Renal cortex interstitium (tissue), 15 donors: ENCODE measurements at places on chromosomes 1 and 21.

- no peak for DNase-seq
Observed at GRCh38 chr1:240314845-240315801, 223.4 kb downstream of the FMN2 start.

GRCh38 chr1:236370420-236370819, 23.7 kb upstream of the EDARADD start:
- DNase-seq: no peak

- no peak for DNase-seq
Observed at GRCh38 chr1:241881440-241881839, 33.4 kb downstream of the EXO1 start.

DNA sequence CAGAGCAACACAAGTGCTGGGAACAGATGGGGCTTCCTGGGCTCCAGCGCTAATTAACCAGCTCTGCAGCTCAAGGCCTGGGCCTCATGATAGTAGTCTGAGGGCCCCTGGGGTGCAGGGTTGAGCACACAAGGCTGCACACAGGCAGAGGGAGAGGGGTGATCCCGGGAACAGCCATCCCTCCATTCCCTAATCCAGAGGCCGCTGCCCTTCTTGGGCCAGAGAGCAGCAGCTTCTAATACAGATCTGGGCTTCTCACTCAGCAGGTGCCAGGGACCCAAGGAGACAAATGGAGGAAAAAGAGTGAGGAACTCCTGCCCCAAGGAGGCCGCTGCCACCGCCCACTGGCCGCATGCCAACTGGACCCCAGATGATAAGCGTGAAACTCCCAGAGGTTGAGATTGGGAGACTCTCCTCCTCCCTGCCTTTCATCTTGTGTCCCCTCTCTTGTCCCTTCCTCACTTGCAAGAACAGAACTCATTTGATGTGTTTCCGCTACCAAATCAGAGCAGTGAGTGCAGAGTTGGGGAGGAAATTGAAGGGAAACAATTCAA, 58.0 kb upstream of the IFNAR2 start:
- no peak for DNase-seq

DNA sequence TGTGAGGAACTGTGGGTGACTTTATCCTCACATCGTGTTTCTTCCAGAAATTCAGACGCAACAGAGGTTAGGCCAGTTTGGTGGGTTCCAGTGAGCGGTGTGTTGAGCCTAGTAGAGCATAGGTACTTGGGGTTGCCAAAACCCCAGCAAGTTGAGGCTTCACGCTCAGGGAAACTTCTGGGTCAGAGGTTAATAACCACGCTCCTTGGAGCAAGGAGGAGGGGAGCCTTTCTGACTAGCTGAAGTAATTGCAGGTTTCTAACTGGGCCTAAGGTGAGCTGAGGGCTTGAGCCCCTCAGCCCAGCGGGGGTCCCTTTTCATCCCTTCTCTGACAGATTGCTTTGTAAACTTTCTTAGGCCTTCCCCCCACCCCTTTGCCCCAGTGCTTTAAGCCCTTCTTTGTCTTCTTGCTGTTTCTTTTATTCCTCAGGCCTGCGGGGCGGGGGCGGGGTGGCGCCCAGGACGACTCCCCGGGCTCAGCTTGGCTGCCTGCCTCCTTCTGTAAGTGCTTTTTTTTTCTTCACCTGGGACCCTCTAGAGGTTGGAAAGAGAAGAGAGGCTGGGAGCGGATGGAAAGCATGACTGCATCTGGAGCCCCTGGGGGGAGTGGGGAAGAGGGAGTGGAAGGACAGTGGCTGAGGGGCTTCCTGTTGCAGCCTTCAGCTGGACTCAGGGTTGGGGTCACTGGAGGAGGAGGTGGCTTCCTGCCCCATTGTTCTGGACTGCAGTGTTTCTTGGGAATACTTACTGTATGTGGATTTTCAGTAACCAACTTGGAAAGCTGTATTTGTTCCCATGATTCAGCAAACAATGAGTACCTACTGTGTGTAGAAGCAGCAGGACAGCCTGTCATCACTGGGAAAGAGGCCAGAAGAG, 1.3 kb upstream of the ZNF436 start:
- DNase-seq: no peak

GRCh38 chr1:63343922-63344321, 21.6 kb downstream of the FOXD3 start:
- no peak for DNase-seq

DNA sequence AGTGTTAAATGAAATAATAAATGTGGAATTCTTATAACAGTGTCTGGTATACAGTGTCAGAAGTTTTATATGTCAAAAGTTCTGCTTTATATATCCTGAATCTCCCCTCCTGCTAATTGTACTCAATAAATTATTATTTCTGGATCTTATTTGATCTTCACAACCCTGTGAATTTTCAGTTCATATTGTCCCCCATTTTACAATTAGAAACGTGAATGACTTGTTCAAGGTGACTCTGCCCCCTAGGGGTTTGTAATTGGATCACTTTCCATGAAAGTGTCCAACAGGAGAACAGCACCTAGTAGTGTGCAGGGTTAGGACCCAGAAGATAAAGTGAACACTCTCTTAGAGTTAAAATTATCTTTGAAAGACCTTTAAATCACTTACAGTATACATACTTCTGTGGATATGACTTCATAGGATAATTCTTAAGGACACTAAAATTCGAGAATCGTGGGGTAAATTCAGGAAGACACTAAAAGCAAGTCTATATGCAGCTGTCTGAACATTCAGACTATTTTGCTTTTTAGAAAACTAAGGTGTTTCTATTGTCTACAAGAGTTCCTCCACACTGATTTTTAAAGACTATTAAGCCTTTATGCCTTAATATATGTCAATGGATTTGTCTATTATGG, 4.5 kb upstream of the DDR2 start:
- DNase-seq: no peak

- DNase-seq: peak; percentile 43
Observed at GRCh38 chr1:208387908-208388811, 144.0 kb upstream of the PLXNA2 start.

GRCh38 chr1:29518183-29518835, 282.0 kb downstream of the PTPRU start:
- DNase-seq: no peak

- no peak for DNase-seq
Observed at GRCh38 chr21:38741092-38741949, 64.4 kb upstream of the ETS2 start.

DNA sequence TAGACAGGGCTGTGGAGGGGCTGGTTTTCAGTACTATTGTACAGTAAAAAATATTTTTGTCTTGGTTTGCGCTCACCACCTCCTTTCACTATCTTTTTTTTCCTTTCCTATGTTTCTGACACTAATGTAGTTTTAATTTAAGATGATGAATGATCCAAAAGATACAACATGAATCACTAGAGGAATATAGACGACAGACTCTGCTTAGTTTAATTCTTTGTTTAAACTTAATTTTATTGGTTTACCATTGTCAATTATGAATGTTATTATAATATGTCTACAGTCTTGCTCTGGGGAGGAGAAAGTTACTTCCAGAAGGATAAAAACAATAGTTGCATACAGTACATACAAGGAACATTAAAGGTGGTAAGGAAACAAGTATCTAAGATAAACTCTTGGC, 682.4 kb upstream of the ADGRL4 start:
- no peak for DNase-seq

DNA sequence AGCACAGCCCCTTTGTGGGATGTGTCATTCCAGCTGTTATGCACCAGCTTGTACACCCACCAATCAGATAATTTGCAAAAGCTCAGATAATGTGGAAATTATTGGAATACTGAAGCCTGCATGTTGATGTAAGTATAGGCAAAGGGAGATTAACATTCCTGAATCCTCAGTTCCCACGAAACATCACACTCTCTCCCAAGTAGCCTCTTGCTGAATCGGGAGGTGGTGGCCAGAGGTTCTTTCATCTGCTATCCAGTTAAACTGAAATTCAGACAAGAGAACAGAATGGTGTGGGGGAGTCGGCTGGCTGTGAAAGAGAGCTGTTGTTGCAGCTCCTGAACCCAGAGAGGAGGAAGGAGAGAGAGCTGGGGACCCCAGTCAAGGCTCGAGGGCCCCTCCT, 170.9 kb downstream of the ZBTB18 start:
- DNase-seq: no peak

DNA sequence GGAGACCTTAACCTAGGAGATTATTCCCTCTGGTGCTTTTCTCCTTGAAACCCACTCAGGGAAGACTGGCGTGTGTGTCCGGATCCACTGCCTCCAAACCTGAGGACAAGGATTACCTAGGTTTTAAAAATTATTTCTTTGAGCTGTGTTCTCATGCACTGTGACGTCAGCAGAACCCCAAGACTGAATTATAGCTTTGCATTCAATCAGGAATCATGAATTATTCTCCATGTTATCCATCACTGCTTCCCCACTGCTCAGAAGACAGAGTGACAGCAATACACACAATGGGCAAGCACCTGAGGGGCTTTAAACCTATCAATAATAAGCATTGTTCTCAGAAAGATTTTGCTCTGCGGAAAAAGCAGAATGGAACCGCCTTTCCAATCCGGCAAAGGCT, 253.2 kb upstream of the FOXD3 start:
- no peak for DNase-seq

- no peak for DNase-seq
Observed at GRCh38 chr1:153291514-153291913, 21.2 kb downstream of the PGLYRP3 start.

GRCh38 chr1:85289207-85289847, 12.9 kb upstream of the BCL10 start:
- no peak for DNase-seq

DNA sequence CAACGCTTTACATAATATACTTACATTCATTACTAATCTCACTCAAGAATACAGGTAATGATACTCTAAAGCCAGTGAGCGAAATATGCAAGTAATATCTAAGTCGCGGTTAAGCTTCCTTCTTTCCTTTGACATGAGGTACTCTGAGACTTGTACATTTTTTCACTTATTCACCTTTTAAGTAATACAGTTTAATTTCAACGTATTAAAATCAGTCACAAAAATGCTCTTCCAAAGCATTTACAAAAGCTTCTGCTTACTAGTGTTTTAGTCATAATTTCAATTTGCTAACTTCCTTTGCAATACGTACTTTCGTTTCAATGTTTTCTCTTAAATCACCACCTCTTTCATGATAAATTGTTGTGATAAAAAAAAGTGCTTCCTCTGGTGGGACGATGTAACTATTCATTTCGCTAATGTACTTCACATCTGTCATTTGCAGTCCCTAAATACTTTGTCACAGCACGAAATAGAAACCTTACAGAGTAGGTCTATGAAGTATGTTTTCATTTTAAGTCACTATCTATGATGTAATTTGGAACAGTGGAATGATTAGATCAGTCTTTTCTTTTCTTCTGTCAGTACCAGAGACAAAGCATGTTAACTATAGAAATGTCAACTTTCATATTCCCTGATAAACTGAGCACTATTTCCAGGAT, 34.0 kb upstream of the ADGRL4 start:
- DNase-seq: no peak

GRCh38 chr1:199859491-199859933, 168.0 kb upstream of the NR5A2 start:
- peak; percentile 6 for DNase-seq

- no peak for DNase-seq
Observed at GRCh38 chr1:117613249-117613968, 7.6 kb downstream of the TENT5C start.

GRCh38 chr1:244196571-244197285, 145.6 kb downstream of the ZBTB18 start:
- DNase-seq: no peak

- no peak for DNase-seq
Observed at GRCh38 chr1:1124508-1124785, 8.6 kb upstream of the C1orf159 start.

- peak; percentile 78 for DNase-seq
Observed at GRCh38 chr1:3746830-3747521, 5.3 kb upstream of the CCDC27 start.

DNA sequence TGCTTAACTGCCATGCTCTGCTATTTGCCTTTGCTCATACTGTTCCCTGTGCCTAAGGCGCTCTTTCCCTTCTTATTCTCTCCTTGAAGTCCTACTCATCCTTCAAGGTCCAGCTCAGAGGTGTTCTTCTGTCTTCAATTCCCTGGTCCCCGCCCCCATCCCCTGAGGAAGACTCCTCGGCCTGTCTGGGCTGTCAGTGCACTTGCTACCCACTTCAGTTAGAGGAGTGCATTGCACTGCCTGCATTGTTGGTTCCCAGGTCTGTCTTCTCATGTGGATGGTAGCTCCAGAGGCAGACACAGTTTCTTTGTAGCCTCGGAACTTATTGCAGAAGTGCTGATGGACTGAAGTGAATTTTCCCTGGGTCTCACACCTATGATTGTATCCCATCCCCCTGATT, 194.0 kb downstream of the C1orf94 start:
- DNase-seq: no peak

DNA sequence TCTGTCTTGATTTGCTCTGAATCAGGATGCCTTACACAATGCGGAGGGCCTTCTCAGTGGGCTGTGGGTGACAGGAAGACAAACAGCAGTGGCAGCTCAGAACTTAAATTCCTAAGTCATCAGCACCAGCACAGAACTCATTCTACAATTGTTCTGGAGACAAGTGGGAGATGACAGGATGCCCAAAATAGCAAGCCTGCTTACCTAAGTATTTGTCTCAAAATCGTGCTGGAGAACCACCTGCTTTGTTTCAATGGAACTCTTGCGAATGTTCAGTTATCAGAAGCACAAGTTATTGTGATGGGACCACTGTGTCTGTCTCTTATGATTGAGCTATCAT, 76.1 kb downstream of the VCAM1 start:
- no peak for DNase-seq

DNA sequence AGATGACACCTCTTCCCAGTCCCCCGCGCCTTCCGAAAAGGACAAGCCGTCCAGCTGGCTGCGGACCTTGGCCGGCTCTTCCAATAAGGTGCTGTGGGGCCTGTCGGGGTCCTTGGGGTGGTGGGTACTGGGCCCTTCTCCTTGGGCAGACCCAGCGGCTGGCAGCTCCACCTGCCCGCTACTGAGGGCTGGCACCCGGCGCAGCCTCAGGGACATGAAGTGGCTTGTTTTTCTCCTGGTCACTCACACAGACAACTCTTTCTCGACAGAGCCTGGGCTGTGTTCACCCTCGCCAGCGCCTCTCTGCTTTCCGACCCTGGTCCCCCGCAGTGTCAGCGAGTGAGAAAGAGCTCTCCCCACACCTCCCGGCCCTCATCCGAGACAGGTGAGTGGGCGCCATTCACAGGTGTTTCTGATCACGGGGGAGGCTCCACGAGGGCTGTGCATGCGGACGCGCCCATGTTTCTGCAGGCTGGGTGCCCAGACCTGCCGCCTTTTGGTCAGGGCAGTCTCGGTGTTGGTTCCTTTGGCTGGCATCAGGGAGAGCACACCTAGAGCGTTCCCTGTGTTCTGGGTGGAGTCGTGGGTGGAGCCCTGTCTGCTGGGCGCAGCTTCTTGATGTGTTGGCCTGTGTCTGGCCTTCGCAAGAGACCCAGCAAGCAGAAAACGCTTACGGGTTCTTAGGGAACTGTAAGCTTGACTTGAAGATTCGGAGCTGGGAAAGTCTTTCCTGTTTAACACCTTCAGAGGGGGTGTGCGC, 75.1 kb downstream of the SKI start:
- no peak for DNase-seq
